SHP77 treated with DMSO at 0.1 percent for 48 hours (cell line): ENCODE measurements at places on chromosomes 3 and 15.
A peak's percentile ranks its signal among the peaks of the same experiment; 100 is the strongest.

- DNase-seq, result no peak
Observed at GRCh38 chr15:99157456-99157855, 52.6 kb downstream of the SYNM start.

- no peak for DNase-seq
Observed at GRCh38 chr3:196072313-196072712, 9.6 kb downstream of the TFRC start.

GRCh38 chr3:25527336-25527735 lies 99.3 kb downstream of the RARB start:
- DNase-seq, result no peak

GRCh38 chr3:111917300-111917699 lies 58.2 kb downstream of the PHLDB2 start:
- DNase-seq, result no peak

GRCh38 chr15:72166716-72167417 lies 30.7 kb downstream of the GRAMD2A start:
- no peak for DNase-seq

DNA sequence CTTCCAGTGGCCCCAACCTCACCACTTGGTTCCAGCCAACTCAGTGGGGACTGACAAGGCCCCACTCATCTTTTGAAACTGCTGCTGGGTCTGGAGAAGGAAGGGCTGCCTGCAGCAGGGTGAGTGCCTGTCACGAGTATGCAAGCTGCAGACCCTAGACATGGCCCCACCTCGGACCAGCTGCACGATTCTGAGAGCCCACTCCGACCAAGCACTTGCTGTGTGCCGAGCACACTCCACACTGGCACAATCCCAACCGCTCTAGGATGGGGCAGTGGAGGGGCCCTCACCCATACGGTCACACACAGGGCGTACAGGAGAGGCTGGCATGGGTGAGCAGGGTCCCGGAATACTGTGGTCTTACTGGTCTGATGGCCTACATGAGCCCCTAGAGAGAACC lies 8.0 kb upstream of the PLXND1 start:
- no peak for DNase-seq

GRCh38 chr15:66505818-66506217 lies 692 bp downstream of the ZWILCH start:
- no peak for DNase-seq

GRCh38 chr3:142931222-142931621 lies 32.3 kb downstream of the PAQR9 start:
- DNase-seq, result no peak

DNA sequence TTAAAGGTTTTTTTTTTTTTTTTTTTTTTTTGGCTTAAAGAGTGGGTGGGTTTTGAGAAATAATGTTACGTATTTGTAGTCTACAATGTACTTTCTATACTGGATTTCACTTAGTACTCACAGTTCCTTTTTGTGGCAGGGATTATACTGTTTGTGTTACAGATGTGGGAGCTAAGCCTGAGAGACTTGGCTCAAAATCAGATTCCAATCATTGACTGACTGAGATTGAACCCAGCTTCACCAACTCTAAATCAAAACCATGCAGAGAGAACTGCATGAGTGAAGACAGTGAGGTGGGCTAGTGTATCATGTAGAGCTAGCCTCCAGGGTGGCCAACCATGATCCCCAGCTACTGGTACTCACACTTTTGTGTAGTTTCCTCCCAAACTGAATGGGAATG lies 68.0 kb downstream of the TMEM108 start:
- DNase-seq, result no peak

- DNase-seq, result no peak
Observed at GRCh38 chr15:40323953-40324937, 753 bp downstream of the INAFM2 start.

DNA sequence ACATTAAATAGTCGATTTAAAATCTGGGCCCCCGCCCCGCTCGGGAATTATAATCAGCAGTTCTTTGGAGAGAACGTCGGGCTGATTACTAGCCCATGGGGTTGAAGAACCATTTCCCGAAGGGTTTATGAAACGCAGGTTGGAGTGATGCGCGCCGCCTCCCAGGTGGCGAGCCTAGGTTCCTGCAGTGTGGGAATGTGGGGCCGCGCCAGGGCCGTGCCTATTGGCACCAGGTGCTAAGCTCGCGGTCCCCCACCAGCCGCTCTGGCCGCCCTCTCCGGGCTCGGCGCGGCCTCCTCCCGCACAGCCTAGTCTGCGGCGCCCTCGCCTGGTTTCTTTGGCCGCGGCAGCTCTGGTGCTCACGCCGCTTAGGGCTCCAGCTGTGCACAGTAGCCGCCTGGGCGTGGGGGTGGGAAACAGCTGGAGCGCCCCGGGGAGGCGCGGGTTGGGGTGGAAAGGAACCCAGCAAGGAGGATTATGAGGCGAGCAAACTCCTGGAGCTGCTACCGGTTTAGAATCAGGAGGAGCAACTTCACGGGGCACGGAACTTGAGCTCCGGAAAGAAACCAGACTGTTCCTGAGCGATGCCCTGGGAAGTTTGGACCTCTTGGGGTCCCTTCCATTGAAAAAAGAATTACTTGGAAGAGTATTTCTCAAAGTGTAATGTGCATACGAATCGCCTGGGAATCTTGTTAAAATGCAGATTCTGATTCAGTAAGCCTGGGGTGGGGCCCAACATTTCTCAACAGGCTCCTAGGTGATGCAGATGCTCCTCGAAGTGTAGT lies 5.6 kb upstream of the MECOM start:
- DNase-seq, result peak; percentile 5

GRCh38 chr3:61223451-61223850 lies 27.8 kb downstream of the FHIT start:
- no peak for DNase-seq

DNA sequence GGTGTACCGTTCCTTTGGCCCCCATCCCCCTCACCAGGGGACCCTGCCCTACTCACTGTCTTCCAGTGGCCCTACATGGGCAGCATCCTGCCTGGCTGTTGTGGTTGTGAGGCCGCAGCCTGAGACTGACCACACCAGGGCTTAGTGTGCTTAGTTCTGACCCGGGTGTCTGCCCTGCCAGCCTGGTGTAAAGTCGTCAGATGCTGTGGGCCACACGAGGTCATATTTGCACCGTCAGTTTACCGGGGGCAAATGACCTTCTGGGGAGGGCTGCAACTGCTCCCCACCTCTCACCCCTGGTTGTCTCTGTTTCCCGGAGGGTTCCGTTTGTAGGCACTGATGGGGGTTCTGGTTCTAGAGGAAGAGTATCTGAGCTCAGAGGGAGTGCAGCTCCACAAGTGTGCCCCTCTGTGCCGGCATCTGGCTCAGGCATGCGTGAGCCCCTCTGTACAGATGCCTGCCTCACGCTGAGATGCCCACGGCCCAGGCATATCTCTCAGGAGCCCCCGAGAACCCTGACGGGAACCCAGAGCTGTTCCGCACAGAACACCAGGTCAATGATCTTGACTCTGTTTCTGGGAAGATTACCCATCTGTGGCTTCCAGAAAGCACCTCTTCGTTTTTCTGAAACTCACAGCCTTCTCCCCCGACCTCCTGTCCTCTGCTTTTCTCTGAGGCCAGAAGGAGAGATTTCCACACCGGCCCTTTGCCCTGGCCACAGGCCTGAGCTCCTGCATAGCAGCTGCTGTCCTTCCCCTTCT lies 19.2 kb downstream of the KLF13 start:
- DNase-seq, result no peak

DNA sequence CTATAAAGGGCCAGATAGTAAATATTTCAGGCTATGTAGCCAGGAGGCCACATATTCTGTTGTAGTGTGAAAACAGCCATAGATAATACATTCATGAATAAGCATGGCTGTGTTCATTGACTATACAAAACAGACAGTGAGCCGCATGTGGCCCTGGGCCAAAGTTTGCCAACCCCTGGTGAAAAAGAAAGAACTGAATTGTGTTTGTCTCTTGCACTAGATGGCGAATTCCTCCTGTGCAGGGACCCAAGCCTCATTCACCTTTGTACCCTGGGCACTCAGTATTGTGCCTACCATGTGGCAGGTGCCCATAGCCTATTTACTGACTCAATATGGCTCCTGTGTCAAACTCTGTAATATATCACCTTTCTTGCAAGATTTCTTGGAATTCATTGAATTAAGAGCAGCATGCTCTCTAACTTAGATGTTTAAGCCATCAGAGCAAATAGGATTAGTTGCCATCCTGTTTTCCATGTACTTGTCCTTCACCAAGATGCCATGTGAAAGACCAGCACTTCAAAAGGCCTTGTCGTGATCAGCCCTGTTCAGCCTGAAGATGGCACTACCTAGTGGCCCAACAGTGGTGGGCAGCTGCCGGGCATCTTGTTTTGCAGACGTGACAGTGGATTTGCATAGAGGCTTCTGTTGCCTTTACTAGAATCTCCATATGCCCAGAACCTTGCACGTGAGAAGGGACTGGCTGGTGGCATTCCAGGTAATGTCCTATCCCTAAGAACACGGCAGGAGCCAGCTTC lies 50.9 kb upstream of the CMTM7 start:
- peak; percentile 15 for DNase-seq

GRCh38 chr3:151581035-151581434 lies 120.2 kb upstream of the IGSF10 start:
- DNase-seq, result no peak

GRCh38 chr15:70480196-70480856 lies 283.0 kb downstream of the UACA start:
- DNase-seq, result no peak

- DNase-seq, result peak; percentile 67
Observed at GRCh38 chr3:149970716-149971402, at the start of gene PFN2. Gene PFN2, minus strand, starts transcription at chr3:149970895. Its CDS starts 39 bp downstream, at chr3:149970856.

- DNase-seq, result no peak
Observed at GRCh38 chr3:176590722-176591121, 606.6 kb downstream of the TBL1XR1 start.

- no peak for DNase-seq
Observed at GRCh38 chr15:74920456-74920855, 13.8 kb upstream of the FAM219B start.
